Activated CD4-positive, alpha-beta T cell treated with anti-CD3 and anti-CD28 coated beads for 4 hours (primary cell): ENCODE measurements at places on chromosomes 7 and 10.

- no peak for DNase-seq
Observed at GRCh38 chr10:121702351-121703320, 104.4 kb upstream of the FGFR2 start.

DNA sequence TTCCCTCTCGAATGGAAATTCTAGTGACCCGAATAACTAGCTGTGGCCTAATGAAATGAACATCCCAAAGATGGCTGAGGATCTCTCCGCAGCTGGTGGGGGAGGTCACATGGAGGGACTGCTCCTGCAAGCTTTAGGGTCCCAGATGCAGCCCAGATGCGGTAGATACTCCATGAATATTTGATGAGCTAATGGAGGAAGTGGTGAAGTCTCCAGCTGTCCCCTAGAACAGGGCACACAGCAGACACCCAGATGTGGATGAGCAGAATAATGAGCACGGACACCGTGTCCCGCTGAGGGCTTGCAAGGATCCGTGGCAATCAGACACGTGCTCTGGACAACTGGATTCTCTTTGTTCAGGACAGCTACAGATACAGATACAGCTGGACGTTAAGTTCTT lies 59.2 kb downstream of the DENND2A start:
- no peak for DNase-seq

DNA sequence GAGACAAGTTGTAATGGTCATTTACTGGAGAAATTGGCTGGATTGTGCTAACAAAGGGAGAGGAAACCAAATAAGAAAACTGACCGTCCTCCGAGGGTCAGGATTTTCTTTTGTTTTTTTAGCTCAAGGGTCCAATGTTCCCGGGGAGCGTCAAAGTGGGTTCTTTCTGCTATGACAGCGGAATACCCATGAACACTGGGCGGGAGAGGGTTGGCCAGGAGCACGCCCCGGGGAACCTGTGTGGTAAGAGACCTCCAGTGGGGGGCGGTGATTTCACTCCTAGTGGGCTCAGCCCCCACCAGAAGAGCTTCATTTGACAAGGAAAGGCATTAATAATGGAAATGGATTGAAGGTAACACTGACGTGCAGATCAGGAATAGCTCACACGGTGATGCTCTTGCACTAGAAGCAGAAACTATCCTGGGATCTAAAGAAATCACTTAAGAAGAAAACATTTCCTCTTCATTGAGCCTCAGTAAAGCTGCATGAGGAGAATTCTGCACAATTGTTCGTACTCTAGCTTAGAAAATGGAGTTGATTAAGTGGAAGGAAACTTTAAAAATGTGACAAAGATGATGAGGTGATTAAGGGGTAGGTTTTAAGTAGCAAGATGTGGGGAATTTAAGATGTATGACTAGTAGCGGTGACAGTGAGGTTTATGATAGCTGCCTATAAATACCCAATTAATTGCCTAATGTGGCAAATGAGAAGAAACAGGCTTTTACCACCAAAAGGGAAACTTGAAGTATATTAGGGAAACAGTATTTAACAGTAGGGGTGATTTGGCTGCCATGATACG lies 627.2 kb downstream of the SUGCT start:
- DNase-seq = no peak

- DNase-seq = no peak
Observed at GRCh38 chr10:11560076-11560709, 51.3 kb downstream of the USP6NL start.

- no peak for DNase-seq
Observed at GRCh38 chr10:95330966-95331453, 40.2 kb upstream of the PDLIM1 start.

DNA sequence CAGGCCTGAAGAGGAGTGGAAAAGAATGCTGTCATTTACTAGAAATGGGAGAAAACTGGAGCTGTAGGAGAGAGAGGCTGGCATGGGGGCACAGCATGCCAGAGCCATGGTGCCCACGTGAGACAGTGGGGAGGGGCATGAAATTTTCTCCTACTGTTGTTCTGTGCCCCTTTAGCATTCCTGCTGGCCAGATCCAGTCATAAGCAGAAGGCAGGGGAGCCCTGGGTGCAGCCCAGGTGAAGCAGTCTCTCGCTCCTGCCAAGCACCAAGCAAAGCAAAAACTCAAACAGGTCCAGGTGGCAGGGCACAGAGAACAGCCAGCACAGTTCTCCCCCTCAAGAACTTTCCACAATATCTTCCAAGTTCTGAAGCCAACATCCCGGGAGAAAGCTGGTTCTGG lies 383.2 kb downstream of the TCERG1L start:
- DNase-seq = no peak

DNA sequence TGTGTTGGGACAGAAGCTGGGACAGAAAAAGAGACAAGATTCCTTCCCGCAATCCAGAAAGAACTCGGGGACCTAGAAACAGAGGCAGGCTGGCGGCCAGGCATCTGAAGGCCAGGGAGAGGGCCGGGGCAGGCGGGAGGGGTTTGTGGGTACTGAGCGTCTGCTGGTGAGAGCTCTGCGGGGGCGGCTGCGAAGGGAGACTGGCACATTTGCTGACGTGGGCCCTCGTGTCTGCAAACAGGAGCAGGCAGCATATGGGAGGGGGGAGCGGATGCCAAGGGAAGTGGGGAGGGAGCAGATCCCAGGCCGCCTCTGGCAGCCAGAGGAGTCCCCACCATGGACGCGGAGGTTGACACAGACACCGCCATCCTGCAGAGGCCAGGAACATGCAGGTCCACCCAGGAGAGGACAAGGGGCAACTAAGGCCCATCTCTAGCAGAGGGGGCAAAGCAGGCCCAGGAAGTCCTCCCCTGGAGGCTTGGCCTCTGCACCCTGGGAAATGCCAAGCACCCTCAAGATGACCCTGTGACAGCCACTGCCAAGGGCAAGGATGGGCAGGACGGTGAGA lies 32.2 kb downstream of the KCNH2 start:
- no peak for DNase-seq

- no peak for DNase-seq
Observed at GRCh38 chr7:60017-60675, 132.2 kb upstream of the FAM20C start.

DNA sequence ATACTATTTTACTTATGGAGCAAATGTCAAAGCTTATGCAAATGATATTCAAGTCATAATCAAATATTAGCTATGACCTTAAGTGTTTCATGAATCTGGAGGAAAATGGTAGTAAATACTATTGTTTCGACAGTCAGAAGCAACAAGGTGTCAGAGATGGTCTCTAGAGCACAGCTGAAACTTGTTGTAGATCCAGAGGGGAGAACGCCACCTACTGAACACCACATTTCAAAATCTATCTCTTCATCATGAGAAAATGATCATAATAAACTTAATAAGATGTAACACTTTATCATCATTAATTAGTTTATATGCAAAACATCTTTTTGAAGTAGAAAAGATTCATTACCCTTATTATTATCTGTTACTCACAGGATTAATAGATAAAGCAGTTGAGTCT lies 418.7 kb downstream of the GATA3 start:
- DNase-seq = no peak

GRCh38 chr10:73648975-73649829 lies 6.6 kb downstream of the SYNPO2L start:
- no peak for DNase-seq

DNA sequence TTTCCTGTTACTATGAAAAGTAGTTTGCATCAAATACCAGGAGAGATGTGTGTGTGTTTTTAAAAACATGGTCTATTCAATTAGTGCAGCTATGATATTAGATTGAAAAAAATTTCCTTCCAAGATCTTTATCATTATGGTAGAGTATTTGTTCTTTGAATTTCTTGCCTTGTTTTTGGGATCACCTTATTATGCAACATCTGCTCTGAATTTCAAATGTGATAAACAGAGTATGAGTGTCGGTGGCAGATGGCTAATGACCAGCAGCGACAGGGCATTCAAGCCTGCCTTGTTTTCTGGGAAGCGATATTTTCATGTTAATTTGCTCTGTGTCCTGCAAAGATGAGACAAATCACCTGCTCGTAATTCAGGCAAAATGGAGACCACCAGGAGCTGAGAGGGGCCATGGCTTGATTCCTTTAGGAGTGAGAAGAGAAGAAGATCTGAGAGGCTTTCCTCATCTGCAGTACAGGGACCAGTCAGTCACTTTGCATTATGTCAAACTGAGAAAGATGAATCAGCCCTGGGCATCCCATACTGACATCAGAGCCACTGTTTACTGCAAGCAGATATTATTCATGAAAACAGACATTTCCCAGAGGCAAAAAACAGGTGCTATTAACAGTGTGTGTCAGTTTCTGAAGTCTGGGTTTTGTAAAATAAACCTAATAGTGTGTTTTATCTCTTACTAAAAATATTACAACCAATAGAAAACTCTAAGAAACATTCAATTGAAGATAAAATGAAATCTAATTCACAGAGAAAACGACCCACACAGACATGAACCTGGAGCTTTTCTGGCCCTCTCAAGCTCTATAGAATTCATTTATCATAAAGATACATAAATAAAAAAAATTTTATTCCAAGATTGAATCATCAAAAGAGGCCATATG lies 67.6 kb downstream of the CDK6 start:
- no peak for DNase-seq

- DNase-seq = no peak
Observed at GRCh38 chr10:79356104-79356503, 8.8 kb downstream of the PPIF start.

GRCh38 chr10:48932831-48933664 lies 6.6 kb downstream of the LRRC18 start:
- DNase-seq = no peak

GRCh38 chr10:43781480-43782361 lies 133.0 kb upstream of the ZNF32 start:
- DNase-seq = no peak

DNA sequence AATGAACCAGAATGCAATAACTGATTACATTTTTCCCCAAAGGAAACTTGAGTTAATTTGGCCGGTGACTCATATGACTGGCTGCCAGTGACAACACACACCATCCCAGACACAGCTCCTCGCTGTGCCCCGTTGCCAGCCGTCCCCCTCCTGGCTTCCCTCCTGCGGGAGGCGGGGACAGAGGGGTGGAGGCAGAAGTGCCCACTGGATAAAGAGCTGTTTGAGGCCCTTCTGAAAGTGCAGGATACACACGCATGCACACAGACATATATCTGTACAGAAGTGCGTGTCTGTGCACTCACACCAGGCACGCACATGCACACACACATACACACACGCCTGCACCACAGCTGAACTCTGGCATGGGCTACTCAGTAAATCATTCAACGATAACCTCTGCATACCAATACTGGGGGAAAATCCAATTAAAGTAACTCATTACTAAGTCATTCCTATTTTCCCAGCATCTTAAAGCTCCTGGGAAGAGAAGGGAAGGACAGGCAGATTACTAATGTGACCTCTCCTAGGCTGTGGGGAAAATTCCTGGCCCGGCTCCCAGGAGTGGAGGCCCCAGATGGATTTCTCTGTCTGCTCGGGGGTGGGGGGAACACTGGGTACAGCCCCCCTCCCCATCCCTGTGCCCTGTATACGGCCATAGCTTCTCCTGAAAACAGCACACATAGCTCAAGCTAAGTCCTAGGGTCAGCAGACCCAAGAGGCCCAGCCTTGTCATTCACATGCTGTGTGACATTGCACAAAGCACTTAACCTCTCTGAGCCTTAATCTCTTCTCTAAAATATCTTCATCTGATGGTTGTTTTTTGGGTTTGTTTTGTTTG lies 52.3 kb upstream of the MYL10 start:
- DNase-seq = no peak

DNA sequence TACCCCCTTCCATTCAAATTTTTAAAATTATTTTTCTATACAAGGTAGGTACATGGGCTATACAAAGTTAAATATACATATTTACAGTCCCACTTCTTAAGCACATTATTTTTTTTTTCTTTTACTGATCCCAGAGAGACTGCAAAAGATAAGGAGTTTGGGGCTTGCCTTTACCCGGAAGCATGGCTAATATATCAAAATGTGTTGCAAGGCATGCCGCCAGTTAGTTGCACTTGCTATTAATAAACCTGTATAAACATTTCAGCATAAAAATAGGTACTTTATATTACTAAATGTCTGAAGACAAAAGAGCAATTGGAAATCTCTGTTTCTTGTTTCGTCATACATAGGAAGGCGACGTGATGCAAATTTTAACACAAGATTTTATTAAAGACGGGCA lies 21.5 kb upstream of the PDLIM1 start:
- DNase-seq = no peak

DNA sequence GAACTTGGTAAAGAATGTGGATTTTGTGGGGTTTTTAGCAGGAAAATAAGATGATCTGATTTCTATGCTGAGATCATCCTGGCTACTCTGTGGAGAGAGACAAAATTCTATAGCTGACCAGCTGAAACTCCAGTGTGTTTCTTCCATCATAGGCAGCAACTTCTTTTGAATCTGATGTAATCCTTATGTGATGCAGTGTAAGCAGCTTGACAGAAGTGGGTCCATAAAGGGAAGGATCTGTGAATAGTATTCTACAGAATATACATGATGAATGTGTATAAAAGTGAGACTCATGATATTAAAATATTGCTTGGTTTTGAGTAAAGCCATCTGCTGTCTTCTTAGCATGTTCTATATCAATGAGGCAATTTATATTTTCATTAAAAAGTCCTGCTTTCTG lies 4.4 kb downstream of the MYO3A start:
- no peak for DNase-seq

GRCh38 chr7:127907110-127908040 lies 123.9 kb downstream of the LRRC4 start:
- no peak for DNase-seq

DNA sequence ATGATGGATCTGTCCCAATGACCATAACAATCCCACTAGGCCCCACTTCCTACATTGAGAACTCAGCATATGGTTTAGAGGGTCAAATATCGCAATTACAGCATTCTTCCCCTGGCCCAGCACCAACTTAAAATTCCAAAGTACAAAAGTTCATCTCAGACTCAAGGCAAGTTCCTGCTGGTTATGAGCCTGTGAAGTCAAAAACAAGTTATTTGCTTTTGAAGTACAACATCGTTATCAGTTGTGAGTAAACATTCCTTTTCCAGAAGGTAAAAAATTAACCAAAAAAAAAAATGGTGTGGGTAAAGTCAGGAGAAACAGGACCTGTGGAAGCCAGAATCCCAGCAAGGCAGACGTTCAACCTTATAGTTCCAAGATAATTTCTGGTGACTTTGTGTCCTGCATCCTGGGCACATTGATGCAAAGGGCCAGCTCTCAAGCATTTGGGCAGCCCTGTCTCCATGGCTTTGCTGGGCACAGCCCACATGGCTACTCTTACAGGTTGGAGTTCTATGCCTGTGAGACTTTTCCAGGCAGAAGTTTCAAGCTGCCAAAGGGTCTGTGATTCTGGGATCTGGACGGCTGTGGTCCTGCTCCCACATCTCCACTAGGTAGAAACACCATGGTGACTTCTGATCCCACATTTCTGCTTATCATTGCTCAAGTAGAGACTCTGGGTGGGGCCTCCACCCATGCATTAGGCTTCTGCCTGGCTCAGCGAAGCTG lies 37.5 kb downstream of the AKR1C8 start:
- no peak for DNase-seq

- no peak for DNase-seq
Observed at GRCh38 chr10:109838592-109839244, 84.6 kb downstream of the XPNPEP1 start.

- DNase-seq = no peak
Observed at GRCh38 chr7:22784346-22784745, 38.3 kb downstream of the TOMM7 start.

- no peak for DNase-seq
Observed at GRCh38 chr7:29806208-29806994, at the start of gene WIPF3. Gene WIPF3 (plus strand): TSS chr7:29806508. CDS start chr7:29834725, 28,217 bp downstream.
